Right lobe of liver (tissue), 6 donors: ENCODE measurements at places on chromosomes 6 and 20. TPM values are rescaled to one million over a fixed set of nuclear protein-coding genes. Genes with fewer than 3 reads are reported as not detected.

DNA sequence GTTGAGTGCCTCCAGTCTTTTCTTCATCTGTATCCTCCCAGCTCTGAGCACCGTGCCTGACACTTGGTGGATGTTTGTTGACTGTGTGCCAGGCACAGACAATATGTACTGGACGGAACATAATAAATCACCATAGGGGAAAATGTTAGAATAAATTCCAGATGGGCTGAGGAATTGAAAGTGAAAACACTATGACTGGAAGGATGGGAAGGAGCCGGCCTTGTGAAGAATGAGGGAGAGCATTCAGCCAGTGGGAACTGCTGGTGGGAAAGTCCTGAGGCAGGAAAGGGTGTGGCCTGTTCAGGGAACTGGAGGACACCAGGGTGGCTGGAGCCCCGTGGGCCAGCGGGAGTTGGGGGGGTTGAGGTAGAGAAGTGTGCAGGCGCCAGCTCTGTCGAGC, 75.4 kb downstream of the MTHFD1L start:
- no peaks in the 10 kb centered on the region for H3K27me3 ChIP-seq
- no peaks in the 10 kb centered on the region for H3K4me1 ChIP-seq
- no peak overlapping the region for H3K27ac ChIP-seq
- no peak for DNase-seq

Gene GSTA1
- 19.7 TPM for total RNA-seq

DNA sequence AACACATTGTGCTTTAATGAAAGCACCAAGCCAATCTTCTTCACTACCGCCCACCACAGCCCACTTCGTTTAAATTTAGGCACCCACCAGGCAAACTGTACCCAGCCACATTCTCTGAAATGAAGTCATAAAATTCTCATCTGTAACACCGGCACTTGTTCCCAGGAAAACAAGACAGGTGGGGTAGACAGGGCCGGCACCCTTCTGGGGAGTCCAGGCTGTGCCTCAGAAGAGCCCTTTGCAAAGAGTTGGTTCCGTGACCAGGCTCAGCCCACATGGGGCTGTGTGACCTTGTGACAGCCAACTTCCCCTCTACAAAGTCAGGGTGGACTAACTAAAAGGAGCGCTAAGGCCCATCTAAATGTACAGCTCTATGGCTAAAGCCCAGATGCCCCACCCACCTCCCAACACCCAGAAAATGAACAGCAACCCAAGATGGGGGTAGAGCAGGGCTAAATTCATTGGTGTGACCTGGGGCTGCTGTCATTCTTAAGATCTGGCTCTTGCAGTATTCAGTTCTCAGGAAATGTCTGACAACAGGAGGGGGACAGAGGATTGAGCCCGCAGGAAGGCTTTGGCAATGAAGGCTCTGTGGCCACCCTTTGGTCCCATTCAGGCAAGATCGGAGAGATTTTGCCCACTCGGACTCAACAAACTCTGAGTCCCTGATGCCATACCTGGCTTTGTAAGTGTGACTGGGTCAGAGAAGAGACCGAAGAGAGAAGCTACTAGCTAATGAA, 56.7 kb downstream of the TRERF1 start:
- peak; percentile 39 for DNase-seq
- H3K4me3 ChIP-seq = no peak overlapping the region
- H3K36me3 ChIP-seq = no peaks in the 10 kb centered on the region
- no peaks in the 10 kb centered on the region for H3K4me1 ChIP-seq

DNA sequence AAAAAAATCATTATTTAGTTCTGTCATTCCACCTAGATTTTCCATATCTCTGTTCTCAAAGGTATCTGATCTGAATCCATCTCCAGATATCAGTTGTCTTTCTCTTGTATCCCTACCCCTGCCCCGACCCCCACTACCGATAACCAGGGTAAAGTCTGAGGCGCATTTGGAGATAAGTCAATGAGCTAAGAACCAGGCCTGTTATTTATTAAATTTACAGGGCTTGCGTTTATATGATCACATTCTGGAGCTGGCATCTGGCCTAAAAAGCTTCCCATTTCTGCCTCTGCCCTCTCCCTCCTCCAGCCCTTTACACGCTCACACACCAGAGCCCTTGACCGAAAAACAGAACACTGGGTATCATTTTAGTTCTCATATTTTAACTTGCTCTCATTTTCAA, 144.7 kb downstream of the ALDH8A1 start:
- no peak overlapping the region for H3K4me3 ChIP-seq
- no peak overlapping the region for H3K27ac ChIP-seq
- no peaks in the 10 kb centered on the region for H3K36me3 ChIP-seq
- no peaks in the 10 kb centered on the region for H3K27me3 ChIP-seq
- H3K4me1 ChIP-seq = no peaks in the 10 kb centered on the region

- H3K36me3 ChIP-seq = no peaks in the 10 kb centered on the region
- no peak for DNase-seq
- no peaks in the 10 kb centered on the region for H3K4me1 ChIP-seq
- no peak overlapping the region for H3K4me3 ChIP-seq
- H3K27me3 ChIP-seq = no peaks in the 10 kb centered on the region
- no peak overlapping the region for H3K27ac ChIP-seq
Measured at GRCh38 chr20:9129756-9130155, 60.9 kb downstream of the PLCB4 start.

DNA sequence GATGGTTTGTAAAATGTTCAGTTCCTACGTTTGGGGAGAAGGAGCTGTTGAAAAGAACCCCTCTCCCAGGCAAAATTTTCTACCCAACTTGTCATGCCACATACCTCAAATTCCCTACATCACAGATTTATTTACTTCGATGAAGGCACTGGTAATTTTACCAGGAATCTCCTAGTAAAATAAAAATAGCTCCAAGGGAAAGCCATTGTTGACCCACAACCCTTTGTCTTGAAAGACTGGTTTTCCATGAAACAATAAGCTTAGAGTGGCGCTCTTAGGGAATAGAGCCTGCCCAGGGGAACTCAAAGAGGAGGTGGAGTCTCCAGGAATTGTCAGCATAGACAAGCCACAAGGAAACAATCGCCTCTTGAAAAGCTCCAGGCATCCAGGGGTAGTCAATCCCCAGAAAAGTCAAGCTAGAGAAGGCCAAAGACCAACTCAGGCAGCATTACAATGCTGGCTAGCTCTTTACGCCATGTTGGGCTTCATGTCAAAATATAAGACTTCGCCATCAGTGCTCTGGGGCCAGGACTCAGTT, 99.2 kb upstream of the RREB1 start:
- no peak for DNase-seq
- H3K36me3 ChIP-seq = no peaks in the 10 kb centered on the region
- H3K27me3 ChIP-seq = no peaks in the 10 kb centered on the region
- no peak overlapping the region for H3K4me3 ChIP-seq
- no peaks in the 10 kb centered on the region for H3K4me1 ChIP-seq

- DNase-seq = no peak
- H3K27me3 ChIP-seq = no peaks in the 10 kb centered on the region
- H3K4me1 ChIP-seq = no peaks in the 10 kb centered on the region
- no peak overlapping the region for H3K4me3 ChIP-seq
Measured at GRCh38 chr6:22653980-22654610, 84.7 kb downstream of the HDGFL1 start.

Gene LCA5
- total RNA-seq = 0.53 TPM

DNA sequence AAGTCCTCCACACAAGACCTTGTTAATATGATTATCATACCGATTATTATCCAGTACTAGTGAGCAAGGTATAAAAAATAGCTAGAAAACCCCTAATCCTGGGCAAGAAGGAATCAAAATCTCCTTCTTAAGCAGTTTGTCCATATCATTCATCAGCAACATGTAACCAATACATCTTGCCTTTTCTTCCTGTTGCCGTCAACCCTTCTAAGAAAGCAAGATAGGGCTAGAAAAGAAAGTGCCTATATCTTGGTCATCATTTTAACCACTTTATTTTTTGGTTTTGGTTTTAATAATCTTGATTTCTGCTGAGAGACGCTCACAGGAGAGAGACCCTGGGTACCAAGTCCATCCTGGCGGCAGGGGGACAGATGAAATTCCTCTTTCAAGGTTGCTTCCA, 27.2 kb upstream of the PREX1 start:
- H3K4me1 ChIP-seq = peaks cover 21% of the 10 kb centered on the region
- DNase-seq = no peak
- no peaks in the 10 kb centered on the region for H3K27me3 ChIP-seq
- H3K36me3 ChIP-seq = no peaks in the 10 kb centered on the region
- H3K4me3 ChIP-seq = no peak overlapping the region

Gene EPHA7
- total RNA-seq = 0.04 TPM

Gene CDK5RAP1
- 14.4 TPM for total RNA-seq

- H3K27me3 ChIP-seq = no peaks in the 10 kb centered on the region
- H3K27ac ChIP-seq = no peak overlapping the region
- no peaks in the 10 kb centered on the region for H3K36me3 ChIP-seq
- H3K4me3 ChIP-seq = no peak overlapping the region
Measured at GRCh38 chr20:61881416-61881815, 184.3 kb downstream of the TAF4 start.

Gene RHAG
- not detected for total RNA-seq

Gene HCK
- 4.4 TPM for total RNA-seq

GRCh38 chr6:110703010-110703905, 112.0 kb downstream of the CDK19 start:
- H3K4me3 ChIP-seq = no peak overlapping the region
- H3K27me3 ChIP-seq = no peaks in the 10 kb centered on the region
- DNase-seq = no peak
- H3K36me3 ChIP-seq = no peaks in the 10 kb centered on the region
- no peak overlapping the region for H3K27ac ChIP-seq

DNA sequence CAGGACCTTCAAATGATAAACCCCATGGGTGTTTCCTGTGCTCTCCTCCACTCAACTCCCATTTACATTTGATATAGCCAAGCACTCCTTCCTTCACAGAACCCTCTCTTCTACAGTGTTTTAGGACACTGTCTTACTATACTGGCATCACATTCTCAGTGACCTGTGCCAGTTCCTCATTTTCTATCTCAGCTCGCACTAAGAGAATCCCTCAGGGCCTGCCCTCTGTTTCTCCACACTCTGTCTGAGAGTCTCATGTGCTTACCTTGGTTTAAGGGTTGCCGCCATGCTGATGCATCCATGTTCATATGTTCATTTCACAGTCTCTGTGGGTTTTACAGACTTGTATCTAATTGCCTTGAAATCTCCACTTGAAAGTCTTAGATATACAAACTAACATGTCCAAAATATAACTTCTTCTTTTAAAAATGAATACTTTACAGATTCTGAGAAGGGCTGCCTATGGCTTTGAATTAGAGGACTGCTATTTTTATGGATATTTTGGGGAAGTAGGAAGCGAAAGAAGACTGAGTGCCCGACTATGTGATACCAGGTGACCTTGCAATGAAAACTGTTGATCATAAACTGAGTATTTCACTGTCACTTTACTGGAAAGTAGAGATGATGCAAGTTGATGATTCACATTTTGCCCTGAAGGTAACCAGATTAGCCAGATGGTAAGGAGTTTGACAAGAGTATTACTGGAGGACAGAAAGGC, 153.1 kb upstream of the SIM1 start:
- no peak overlapping the region for H3K27ac ChIP-seq
- no peaks in the 10 kb centered on the region for H3K27me3 ChIP-seq
- no peak for DNase-seq
- peaks cover 5% of the 10 kb centered on the region for H3K4me1 ChIP-seq

DNA sequence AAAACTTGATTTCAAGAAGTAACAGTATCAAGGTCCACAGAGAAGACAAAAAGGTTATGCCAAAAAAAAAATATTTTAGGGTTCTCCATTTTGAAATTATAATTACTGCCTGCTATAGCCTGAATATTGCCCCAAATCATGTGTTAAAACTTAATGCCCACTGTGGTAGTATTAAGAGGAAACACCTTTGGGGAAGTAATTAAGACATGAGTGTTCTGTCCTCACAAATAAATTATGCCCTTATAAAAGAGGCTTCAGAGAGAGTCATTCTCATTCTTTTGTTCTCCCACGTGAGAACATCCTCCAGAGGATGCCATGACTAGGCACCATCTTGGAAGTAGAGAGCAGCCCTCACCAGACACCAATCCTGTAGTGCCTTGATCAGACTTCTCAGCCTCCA, 66.2 kb downstream of the GMDS start:
- H3K4me3 ChIP-seq = no peak overlapping the region
- H3K27me3 ChIP-seq = no peaks in the 10 kb centered on the region
- H3K4me1 ChIP-seq = no peaks in the 10 kb centered on the region
- no peaks in the 10 kb centered on the region for H3K36me3 ChIP-seq

GRCh38 chr6:151436802-151437201, 15.1 kb downstream of the RMND1 start:
- no peak overlapping the region for H3K4me3 ChIP-seq
- no peak for DNase-seq
- peaks cover 36% of the 10 kb centered on the region for H3K4me1 ChIP-seq

Gene METTL24
- total RNA-seq = 0.37 TPM

DNA sequence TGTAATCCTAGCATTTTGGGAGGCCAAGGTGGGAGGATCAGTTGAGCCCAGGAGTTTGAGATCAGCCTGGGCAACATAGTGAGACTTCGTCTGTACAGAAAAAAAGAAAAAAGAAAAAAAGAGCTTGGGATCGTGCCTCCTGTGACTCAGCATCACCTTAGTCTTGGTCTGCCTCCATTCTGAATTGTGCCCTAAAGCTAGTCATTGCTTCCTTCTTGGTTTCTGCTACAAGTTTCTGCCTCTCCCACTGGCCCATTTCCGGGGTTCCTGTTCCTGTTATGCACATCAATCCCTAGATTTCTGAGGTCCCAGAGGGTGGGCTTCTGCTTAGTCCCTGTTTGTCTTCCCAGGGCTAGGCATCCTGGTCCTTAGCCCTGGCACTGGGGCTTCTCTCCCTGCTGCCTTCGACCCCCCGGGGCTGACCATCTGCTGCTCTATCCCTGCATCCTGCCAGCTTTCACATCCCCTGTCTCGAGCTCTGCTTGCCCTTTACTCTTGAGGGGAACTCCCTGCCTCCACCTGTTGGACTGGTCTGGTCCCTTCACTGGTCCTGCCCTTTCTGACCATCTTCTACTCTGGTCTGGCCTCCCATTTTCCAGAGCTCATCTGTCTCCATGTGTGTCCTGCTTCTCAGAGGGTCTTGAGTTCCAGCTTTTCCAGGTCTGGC, 77.5 kb upstream of the ESR1 start:
- no peaks in the 10 kb centered on the region for H3K4me1 ChIP-seq
- H3K27me3 ChIP-seq = no peaks in the 10 kb centered on the region
- DNase-seq = no peak
- no peaks in the 10 kb centered on the region for H3K36me3 ChIP-seq
- H3K27ac ChIP-seq = no peak overlapping the region
- H3K4me3 ChIP-seq = no peak overlapping the region

DNA sequence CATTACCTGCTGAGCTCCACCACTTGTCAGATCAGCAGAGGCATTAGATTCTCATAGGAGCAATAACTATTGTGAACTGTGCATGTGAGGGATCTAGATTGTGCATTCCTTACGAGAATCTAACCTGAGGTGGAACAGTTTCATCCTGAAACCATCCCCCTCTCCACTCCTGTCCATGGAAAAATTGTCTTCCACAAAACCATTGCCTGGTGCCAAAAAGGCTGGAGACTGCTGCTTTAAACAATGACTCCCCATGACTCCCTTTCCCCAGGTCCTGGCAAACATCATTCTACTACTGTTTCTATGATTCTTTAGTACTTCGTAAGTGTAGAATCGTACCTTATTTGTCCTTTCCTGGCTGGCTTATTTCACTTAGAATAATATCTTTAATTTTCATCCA, 9.7 kb upstream of the DYNLRB1 start:
- no peaks in the 10 kb centered on the region for H3K27me3 ChIP-seq
- H3K4me1 ChIP-seq = no peaks in the 10 kb centered on the region
- H3K36me3 ChIP-seq = peaks cover 5% of the 10 kb centered on the region
- H3K27ac ChIP-seq = no peak overlapping the region
- no peak for DNase-seq
